ENCODE measurements at places on chromosomes 3 and 15.

- DNase-seq = no peak
Measured at GRCh38 chr15:38844736-38845135, 280.1 kb upstream of the RASGRP1 start.

GRCh38 chr15:47971637-47972036 lies 149.2 kb upstream of the SLC24A5 start:
- DNase-seq = no peak

DNA sequence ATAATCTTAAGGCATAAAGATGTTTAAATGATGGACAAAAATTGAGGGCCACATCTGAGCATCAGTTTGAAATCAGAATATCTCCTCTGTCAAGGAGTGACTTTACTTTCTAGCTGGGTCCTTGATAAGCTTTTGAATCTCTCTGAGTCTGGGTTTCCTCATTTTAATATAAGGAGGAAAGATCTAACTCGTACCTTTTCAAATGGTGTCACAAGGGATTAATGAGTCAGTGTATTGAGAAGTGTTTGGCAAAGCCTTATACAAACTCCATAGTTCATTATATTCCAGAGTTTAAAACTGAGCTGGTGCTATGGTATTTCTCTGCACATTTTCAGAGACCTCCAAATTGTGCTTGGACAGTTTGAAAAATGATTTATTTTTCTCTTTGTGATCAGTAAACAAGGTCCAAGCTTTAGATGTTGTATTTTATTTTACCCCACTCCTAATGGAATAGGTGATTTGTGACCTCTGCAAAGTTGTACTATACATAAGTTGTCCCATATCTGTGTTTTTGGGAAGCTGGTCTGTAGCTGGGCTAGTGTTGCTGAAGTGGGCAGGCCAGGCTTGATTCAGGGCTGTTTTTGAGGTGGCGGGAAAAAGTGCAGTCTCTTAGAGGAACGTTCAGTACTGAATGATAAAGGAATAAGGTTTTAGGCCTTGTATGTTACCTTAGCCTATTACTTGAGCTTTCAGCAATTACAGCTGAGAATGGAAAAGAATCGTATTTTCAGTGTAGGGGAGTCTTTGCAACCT lies 5.6 kb downstream of the FNDC3B start:
- DNase-seq = no peak

- no peak for DNase-seq
Measured at GRCh38 chr15:68203956-68204355, 1.2 kb downstream of the CALML4 start.

GRCh38 chr15:96416934-96417759 lies 86.6 kb downstream of the NR2F2 start:
- no peak for DNase-seq

- DNase-seq = no peak
Measured at GRCh38 chr3:101567528-101568317, 6.1 kb downstream of the TRMT10C start.

Measured in GM10248 (cell line).